Lower lobe of right lung (tissue), 2 donors: ENCODE measurements at places on chromosomes 3 and 15. TPM values are rescaled to one million over a fixed set of nuclear protein-coding genes. Genes with fewer than 3 reads are reported as not detected.

GRCh38 chr15:36403351-36403750 lies 176.1 kb upstream of the CDIN1 start:
- no peaks in the 10 kb centered on the region for H3K27me3 ChIP-seq
- H3K36me3 ChIP-seq, result no peaks in the 10 kb centered on the region
- H3K4me1 ChIP-seq, result no peaks in the 10 kb centered on the region
- DNase-seq, result no peak
- H3K4me3 ChIP-seq, result no peak overlapping the region

Gene ITIH3
- total RNA-seq, result 4.5 TPM

Gene WNT5A
- total RNA-seq, result 27.2 TPM

- H3K4me1 ChIP-seq, result peaks cover 33% of the 10 kb centered on the region
- H3K36me3 ChIP-seq, result peaks cover 10% of the 10 kb centered on the region
- peak overlapping the region; percentile 73 for H3K4me3 ChIP-seq
- no peaks in the 10 kb centered on the region for H3K27me3 ChIP-seq
- DNase-seq, result no peak
- peak overlapping the region; percentile 96 for H3K27ac ChIP-seq
These were observed 631 bp downstream of the UBR1 start for GRCh38 chr15:43105077-43105736.

GRCh38 chr15:57609805-57610529 lies 18.3 kb downstream of the MYZAP start:
- H3K4me1 ChIP-seq, result peaks cover 26% of the 10 kb centered on the region
- no peaks in the 10 kb centered on the region for H3K36me3 ChIP-seq
- DNase-seq, result no peak
- H3K27me3 ChIP-seq, result no peaks in the 10 kb centered on the region
- H3K4me3 ChIP-seq, result no peak overlapping the region

- peaks cover 10% of the 10 kb centered on the region for H3K4me1 ChIP-seq
- H3K36me3 ChIP-seq, result no peaks in the 10 kb centered on the region
- no peak overlapping the region for H3K27ac ChIP-seq
- no peaks in the 10 kb centered on the region for H3K27me3 ChIP-seq
- H3K4me3 ChIP-seq, result no peak overlapping the region
These were observed 23.2 kb downstream of the HHLA2 start for GRCh38 chr3:108319428-108320082.

Gene MTHFS
- total RNA-seq, result 37.4 TPM

Gene CAMK2N2
- not detected for total RNA-seq

Gene LRRK1
- 24.3 TPM for total RNA-seq

- H3K4me3 ChIP-seq, result no peak overlapping the region
- no peak for DNase-seq
- H3K4me1 ChIP-seq, result no peaks in the 10 kb centered on the region
- no peaks in the 10 kb centered on the region for H3K27me3 ChIP-seq
These were observed 72.0 kb downstream of the TFG start for GRCh38 chr3:100781301-100781700.

DNA sequence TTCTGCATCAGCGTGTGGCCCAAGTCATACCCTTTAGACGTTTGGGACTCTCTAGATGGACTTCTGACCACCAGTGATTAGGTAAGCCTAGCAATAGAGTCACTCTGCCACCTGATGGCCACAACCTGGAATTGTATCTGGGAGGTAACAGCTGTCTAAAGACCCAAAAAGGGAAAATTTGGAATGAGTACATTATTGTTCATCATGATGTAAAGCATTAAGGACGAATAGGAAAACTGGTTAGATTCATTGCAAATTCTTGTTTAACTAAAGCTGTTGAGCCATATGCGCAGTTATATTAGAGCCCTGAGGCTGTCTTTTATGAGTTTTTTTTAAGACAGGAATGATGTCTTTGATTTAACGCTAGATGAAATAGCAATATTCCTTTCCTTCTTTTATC lies 63.6 kb downstream of the FAM81A start:
- H3K4me3 ChIP-seq, result no peak overlapping the region
- no peaks in the 10 kb centered on the region for H3K36me3 ChIP-seq
- H3K27me3 ChIP-seq, result no peaks in the 10 kb centered on the region
- no peak for DNase-seq
- no peak overlapping the region for H3K27ac ChIP-seq

- no peaks in the 10 kb centered on the region for H3K36me3 ChIP-seq
- H3K27ac ChIP-seq, result no peak overlapping the region
- H3K4me3 ChIP-seq, result no peak overlapping the region
- peak; percentile 44 for DNase-seq
- peaks cover 37% of the 10 kb centered on the region for H3K4me1 ChIP-seq
- H3K27me3 ChIP-seq, result no peaks in the 10 kb centered on the region
These were observed 38.2 kb upstream of the PLCL2 start for GRCh38 chr3:16846373-16847080.

DNA sequence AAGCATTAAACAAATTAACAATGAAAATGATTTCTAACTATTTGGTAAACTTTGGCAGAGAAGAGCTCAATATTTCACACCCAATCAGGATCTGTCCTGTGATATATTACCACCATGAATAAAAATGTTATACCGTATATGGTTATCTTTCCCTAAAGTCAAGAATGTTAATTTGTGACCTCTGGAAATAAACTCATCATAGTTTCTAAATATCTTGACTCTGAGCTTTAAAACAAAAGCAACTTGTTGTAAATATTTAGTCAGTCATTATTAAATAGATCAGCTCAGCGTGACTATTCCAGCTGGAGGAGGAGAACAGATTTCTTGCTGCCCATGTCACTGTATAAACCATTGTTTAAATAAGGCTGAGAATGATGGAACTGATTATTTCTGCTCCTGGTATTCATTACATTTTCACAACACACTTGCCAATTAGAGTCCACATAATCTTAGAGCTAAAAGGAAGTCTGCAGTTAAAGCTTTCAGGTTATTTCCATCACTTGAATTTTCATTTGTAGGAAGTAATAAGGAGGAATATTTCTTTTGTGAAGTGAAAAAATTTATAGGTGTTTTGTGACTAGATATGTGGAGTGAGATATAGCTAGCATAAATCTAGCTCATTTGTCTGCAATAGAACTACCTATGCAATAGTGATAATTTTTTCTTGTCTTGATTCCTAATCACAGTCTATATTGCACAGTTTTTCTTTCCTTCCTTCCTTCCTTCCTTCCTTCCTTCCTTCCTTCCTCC lies 106.5 kb upstream of the P2RY1 start:
- H3K27me3 ChIP-seq, result no peaks in the 10 kb centered on the region
- DNase-seq, result no peak
- no peak overlapping the region for H3K27ac ChIP-seq
- H3K4me3 ChIP-seq, result no peak overlapping the region
- H3K36me3 ChIP-seq, result no peaks in the 10 kb centered on the region

GRCh38 chr3:10549617-10550230 lies 44.3 kb upstream of the ATP2B2 start:
- no peak overlapping the region for H3K4me3 ChIP-seq
- H3K4me1 ChIP-seq, result no peaks in the 10 kb centered on the region
- H3K27me3 ChIP-seq, result peaks cover 11% of the 10 kb centered on the region
- no peak for DNase-seq
- no peak overlapping the region for H3K27ac ChIP-seq
- no peaks in the 10 kb centered on the region for H3K36me3 ChIP-seq

DNA sequence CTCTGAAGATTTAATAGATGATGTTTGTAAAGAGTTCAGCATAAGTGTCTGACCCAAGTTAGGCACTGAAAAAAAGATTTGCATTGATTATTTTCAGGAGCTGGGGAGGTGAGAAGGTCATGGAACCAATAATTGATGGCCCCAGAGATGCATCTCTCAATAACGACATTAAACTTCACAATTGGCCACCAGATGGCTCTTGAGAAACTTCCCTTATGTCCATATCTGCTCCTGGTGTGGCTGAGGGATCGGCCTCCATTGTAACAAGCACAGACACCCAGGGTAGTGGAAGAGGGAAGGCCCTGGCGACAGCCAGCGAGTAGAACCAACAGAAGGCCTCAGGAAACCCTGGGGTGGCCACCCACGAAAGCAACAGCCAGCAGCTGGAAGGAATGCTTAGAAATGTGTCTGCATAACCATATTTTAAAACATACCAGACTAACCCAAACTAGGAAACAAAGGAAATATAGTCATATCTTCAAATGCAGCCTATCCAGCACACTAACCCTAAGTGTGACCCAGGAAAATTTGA lies 536.7 kb downstream of the SOX2 start:
- DNase-seq, result no peak
- H3K27ac ChIP-seq, result no peak overlapping the region
- no peaks in the 10 kb centered on the region for H3K4me1 ChIP-seq
- H3K36me3 ChIP-seq, result no peaks in the 10 kb centered on the region
- H3K27me3 ChIP-seq, result no peaks in the 10 kb centered on the region

DNA sequence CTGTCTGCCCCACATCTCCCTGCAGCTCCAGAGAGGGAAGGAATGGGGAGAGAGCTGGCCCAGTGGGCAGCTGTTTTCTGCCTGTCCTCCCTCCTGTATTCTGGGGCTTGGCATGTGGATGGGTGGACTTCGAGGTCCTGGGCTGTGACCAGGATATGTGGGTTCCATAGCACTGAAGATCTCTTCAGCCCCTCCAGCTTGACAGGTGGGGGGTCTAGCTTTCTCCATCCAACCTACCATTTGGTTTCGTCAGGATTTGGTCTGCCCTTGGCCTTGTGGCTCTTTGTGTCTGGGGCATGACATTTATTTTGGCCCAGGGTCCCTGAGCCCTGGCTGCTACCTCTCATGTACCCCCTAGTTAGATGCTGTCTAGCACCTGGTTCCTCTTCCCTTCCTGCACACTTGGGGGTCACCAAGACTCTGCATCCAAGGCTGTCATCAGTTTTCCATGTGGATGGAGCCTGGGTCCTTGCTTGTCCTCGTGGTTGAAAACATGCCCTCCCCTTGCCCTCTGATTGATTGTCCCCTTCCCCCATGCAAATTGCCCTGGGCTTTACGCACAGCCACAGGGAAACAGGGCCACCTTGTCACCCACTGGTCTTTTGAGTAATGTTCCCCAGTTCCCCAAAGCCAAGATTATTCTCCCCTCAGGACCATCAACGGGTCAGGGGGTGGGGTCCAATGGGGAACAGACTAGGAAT lies 3.2 kb downstream of the EPHB3 start:
- H3K27me3 ChIP-seq, result peaks cover 4% of the 10 kb centered on the region
- peaks cover 67% of the 10 kb centered on the region for H3K4me1 ChIP-seq
- H3K36me3 ChIP-seq, result no peaks in the 10 kb centered on the region
- DNase-seq, result no peak

DNA sequence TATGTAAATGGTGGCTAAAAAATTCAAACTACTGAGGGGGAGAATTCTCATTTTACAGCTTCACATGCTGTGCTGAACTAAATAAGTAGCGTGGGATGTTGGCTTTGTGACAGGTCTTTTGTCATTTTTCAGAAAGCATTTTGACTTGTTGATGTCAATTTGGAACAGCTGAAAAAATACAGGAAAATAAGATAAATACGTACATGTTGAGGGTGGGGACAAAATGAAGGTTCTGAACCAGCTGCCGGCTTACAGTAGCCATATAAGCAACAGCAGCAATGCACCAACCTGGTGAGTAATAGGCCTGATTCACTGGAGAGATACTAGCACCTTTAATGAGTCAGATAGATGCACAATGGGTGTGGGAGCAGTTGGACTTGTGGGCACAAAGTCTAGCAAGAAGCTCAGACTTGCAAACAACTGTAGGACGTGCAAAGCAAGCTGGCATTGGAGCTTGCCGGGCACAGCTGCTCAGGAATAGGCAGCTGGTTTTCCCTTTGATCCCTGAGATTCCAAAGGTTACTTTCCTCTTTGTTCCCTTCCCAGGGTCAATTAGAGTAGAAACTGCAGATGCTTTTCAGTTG lies 12.9 kb downstream of the B3GNT5 start:
- peaks cover 46% of the 10 kb centered on the region for H3K4me1 ChIP-seq
- H3K4me3 ChIP-seq, result no peak overlapping the region
- DNase-seq, result no peak
- no peak overlapping the region for H3K27ac ChIP-seq
- peaks cover 13% of the 10 kb centered on the region for H3K36me3 ChIP-seq
- no peaks in the 10 kb centered on the region for H3K27me3 ChIP-seq

Gene RTF1
- total RNA-seq, result 27.1 TPM

DNA sequence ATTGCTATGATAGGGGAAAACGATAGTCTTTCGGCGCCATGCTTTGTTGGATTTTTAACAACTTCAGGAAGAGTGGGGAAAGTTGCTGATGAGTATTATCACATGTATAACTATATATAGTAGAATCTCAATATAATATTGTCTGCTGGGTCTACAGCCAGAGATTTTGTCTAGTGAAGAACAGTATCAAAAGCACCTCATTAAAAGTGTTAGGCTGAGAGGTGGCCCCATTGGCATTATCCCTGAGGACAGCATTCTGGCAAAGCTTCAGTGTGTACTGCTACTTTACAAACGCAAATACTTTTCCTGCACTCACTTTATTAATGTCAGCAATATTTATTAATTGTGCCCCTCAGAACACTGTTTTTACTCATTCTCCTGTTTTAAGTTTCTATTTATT lies 11.8 kb downstream of the QTRT2 start:
- no peaks in the 10 kb centered on the region for H3K4me1 ChIP-seq
- H3K27ac ChIP-seq, result no peak overlapping the region
- H3K27me3 ChIP-seq, result no peaks in the 10 kb centered on the region
- no peak overlapping the region for H3K4me3 ChIP-seq
- DNase-seq, result no peak

DNA sequence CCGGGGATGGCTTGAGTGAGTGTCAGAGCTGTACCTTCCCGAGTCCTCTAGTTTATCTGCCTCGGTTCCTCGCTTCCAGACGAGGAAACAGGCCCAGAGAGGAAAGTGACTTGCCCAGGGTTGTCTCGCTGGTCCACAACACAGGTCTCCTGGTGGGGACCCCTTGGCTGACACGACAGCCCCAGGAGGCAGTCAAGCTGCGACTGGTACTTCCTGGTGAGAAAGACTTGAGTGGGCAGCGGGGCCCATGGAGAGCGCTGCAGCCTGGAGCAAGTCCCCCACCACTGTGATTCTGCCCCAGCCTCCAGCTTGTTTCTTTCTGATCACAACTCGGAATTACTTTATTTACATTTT lies 600 bp upstream of the CHRNA5 start:
- no peaks in the 10 kb centered on the region for H3K27me3 ChIP-seq
- peaks cover 14% of the 10 kb centered on the region for H3K4me1 ChIP-seq
- peak overlapping the region; percentile 61 for H3K4me3 ChIP-seq
- no peak overlapping the region for H3K27ac ChIP-seq
- no peak for DNase-seq

Gene MST1R
- 27.3 TPM for total RNA-seq

DNA sequence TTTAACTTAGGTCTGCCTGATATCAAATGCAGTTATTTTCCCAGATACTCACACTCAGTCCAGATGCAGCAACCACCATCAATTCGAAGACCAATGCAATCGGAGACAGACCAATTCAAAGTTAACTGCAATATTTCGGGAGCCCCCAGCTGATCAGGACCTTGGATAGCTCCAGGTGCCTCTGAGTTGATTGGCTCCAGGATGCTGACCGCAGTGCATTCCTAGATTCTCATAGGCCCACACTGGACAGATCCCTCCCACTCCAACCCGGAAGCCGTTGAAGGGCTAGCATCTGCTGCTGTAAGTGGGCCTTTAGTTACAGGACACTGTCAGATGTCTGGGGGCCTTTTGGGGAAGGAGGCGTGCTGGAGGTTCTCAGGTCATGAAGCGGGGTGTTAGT lies 89.5 kb upstream of the ATP2B2 start:
- H3K4me1 ChIP-seq, result no peaks in the 10 kb centered on the region
- H3K36me3 ChIP-seq, result no peaks in the 10 kb centered on the region
- DNase-seq, result no peak
- H3K27me3 ChIP-seq, result peaks cover 9% of the 10 kb centered on the region
- H3K4me3 ChIP-seq, result no peak overlapping the region
